Gastroesophageal sphincter (tissue), 4 donors: ENCODE measurements at places on chromosomes 2 and 18.

GRCh38 chr2:68594674-68595492 lies 48.5 kb upstream of the PROKR1 start:
- ATAC-seq = no peak

DNA sequence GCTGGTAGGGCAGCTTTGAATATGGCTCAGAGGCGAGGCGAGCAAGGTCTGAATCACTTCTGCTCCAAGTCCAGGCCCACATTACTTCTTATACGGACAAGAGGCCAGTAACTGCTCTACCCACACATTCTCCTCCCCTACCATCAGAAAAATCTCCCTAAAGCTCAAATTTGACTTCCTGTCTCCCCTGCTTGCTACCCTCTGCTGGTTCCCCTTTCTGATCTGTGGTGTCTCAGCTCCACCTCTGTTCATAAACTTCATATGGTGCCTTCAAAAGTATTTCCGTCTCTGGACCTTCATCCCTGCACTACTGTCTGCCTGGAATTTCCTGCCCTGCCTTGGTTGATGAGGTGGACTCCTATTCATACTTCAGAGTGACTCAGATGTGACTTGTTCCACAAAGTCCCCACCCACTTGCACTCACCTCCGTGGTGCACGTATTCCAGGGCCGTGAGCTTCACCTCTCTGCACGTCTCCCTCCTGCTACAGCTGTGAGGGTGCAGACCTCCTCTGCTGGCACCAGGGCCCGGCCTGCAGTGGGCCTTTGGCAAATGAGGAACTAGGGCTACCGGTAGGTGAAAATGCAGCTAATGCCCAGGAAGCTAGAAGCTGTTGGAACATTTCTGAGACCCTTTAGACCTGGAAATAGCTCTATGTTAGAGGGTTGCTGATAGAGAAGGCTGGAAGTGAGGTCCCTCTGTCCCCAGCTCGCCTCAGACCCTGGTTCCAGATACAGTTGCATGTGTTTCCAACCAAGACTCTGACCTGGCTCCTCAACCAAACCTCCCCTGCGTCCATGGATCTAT lies 24.6 kb upstream of the KCMF1 start:
- ATAC-seq = no peak

- no peak for ATAC-seq
Measured at GRCh38 chr18:55206927-55207326, 247.7 kb upstream of the CCDC68 start.

DNA sequence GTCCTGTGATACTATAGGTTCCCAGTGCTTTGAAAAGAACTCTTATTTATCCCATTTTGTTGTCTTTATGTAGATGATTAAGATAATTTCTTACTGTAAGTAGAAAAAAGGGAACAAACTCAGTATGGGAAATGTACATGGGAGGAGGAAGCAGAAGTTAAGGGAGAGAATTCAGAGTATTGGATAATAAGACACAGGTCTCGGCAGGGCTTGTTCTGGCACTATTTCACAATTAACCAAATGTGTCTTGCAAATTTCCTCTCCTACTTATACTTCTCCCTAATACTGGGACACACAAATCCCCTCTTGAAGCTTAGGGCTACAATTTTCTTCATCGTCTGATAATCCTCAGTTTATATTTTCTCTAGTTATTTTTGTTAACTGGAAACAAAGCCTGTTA lies 744.0 kb downstream of the ADCYAP1 start:
- ATAC-seq = no peak

- peak; percentile 70 for ATAC-seq
Measured at GRCh38 chr2:39492095-39492590, 55.1 kb upstream of the MAP4K3 start.

- no peak for ATAC-seq
Measured at GRCh38 chr2:161650116-161651015, 26.1 kb downstream of the SLC4A10 start.

DNA sequence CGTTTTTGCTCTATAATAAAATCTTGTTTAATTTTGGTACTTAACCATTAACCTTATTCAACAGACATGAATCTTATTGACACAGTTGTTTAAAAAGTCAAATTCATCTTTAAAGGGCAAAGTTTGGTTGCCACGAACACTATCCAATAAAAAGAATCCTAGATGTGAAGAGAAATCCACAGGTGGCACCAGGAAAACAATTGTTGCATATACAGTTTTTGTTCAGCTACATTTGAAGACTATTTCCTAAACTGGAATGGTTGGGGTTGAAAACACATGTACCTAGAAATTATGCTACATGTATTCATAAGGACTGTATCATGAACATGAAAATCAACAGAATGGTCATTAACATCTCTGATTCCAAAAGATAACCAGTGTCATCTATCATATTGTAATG lies 71.1 kb upstream of the GULP1 start:
- ATAC-seq = no peak

DNA sequence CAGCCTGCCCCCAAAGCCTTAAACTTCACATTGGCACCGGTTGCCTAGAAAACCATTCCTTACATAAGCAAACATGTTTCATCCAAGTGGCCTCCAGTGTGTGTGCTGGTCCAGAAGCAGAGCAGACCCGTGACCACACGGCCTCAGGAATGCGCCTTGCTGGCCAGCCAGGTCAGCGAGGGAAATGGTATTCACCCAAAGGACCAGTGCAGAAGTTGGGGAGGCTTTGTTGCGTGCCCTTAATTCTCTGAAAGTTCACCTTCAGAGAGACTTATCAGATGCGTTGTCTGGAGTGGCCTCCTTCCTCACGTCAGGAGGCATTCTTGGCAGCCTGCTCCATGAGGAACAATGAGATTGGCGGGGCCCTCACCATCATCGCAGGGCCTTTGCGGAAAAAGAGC lies 25.9 kb downstream of the NRP2 start:
- peak; percentile 68 for ATAC-seq

DNA sequence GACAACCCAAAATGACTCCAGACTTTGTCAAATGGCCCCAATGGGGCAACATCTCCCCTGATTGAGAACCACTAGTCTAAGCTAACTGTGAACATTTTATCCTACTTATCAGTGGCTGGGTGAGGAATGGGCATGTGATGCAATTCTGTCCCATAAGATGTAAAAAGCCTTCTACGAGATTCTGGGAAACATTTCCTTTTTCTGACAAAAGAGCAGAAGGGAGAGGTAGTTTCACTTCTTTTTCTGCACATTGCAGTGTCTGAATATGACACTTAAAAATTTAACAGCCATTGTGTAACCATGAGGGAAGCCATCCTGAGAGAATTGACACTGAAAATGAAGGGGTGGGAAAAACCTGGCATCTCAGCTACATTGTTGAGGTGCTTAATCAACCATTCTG lies 17.3 kb upstream of the MARCHF4 start:
- ATAC-seq = no peak

DNA sequence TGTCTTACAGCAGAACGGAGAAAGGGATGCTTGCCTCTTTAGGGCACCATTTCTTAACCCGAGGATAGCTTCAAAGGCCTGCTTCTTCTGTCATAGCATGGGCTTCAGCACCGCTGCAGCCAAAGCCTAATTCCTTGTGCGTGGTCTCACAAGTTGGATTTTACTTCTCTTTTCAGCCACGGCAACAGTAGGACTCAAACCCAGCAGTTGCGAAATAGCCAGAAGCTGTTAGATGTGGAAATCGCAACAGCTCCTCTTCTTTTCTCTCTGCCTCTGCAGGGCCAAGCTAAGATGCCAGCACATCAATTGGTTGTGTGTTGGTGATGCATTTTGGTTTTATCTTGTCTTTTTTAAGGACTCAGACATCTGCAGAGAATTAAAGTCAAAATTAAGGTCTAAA lies 3.1 kb downstream of the NRXN1 start:
- no peak for ATAC-seq

DNA sequence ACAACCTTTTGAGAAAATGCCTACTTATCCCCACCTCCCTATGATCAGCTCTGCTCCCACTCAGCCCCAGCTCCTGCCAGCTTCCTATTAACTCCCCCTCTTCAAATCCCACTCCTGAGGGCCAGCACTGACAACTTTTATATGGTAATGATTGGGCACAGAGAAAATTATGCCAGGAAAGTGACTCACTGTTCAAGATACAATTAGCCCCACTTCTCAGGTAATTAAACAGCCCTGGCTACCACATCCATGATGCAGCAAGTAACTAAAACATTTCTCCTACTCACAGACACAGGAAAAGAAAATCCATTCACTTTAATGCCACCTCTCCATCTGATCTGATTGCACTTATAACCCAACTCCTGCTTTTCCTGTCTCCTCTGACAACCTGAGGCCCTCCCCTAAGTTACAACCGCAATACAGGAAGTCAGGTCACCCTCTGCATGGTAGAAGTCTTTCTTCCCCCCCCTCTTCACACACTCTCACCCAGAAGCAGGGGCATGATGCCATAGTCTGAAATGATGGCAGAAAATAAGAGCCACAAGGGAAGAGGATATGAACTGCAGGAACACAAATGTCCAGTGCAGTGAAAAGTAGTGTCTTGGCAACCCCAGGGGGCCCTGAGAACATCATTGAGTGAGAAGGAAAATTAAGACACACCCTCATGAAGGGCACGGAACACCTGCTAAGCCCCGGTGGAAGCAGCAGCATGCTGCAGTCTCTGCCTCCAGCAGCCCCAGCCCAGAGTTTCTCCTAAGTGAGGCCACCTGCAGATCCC lies 54.4 kb downstream of the STK39 start:
- ATAC-seq = no peak

DNA sequence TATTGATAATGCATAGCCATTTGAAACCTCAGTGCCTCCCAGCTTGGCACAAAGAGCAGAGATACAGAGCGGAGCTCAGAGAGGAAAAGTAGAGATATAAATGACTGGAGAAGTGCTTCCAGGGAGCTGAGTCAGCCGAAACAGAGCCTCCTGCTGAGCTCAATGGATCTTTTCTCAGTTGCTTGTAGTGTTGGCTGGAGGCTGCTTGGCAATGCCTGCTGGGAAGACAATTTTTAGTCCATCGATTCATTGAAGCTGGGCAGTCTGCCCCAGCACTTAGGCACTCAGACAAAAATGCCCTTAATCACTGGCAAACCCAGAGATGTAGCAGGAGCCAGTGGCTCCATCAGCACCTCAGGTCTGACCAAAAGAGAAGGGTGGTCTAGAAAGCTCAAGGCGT lies 81.3 kb upstream of the SETBP1 start:
- peak; percentile 55 for ATAC-seq

DNA sequence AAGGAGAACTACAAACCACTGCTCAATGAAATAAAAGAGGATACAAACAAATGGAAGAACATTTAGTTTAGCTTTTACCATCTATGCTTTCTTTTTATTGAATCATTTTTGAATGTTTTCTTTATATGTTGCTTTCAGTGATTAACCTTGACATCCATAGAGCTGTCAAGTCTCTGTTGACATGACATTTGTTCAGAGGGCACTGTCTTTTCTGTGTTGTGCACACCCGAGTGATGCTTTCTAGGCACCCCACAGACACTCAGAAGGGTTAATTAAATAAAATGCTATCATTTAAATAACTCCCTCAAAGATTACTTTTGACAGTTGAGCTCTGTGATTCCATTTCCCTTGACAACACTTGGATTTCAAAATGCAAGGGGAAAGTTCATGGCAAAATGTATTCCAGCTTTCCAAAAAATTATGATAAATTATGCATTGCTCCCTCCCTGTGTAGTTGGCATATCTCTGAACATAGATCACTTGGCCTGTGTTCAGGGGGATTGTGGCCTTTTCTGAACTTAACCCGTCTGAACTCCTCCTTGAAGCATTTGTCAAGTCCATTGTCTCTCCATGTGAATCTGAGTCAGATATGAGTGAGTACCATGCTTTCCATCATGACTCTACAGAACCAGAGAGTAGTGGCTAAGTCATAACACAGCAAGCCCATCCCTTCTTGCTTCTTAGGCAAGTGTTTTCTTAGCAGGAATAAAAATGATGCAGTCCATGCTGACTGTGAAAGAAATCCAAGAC lies 372.6 kb downstream of the RPRM start:
- ATAC-seq = no peak

- ATAC-seq = no peak
Measured at GRCh38 chr18:32355896-32356295, 114.8 kb downstream of the GAREM1 start.

DNA sequence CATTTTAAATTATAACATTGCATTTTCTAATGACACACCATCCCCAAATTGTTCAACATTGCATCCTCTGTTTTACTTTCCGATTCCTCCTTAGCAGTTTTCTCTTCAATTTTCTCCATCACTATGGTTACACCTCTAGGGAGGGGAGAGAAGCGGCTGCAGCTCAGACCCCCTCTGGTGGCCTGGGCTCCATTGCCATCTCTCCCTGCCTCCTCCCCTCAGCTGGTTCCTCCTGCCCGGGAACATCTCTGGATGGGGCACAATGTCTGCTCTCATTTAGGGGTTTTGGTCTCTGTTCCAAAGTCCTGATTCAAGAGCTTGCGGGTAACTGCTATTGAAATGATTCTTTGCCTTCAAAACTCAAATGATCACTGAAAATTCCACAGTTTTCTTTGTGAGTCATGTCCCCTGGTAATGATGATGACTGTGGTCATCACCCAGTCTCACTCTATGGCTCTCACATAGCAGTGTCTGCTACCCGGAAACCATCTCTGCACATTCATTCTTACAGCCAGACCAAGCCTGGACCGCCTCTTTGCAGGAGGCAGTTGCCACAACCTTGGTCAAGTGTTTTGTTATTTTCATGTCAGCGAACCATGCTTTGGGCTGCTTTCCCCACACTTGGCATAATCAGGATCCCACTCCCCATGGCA lies 263.9 kb downstream of the ALPK2 start:
- no peak for ATAC-seq

DNA sequence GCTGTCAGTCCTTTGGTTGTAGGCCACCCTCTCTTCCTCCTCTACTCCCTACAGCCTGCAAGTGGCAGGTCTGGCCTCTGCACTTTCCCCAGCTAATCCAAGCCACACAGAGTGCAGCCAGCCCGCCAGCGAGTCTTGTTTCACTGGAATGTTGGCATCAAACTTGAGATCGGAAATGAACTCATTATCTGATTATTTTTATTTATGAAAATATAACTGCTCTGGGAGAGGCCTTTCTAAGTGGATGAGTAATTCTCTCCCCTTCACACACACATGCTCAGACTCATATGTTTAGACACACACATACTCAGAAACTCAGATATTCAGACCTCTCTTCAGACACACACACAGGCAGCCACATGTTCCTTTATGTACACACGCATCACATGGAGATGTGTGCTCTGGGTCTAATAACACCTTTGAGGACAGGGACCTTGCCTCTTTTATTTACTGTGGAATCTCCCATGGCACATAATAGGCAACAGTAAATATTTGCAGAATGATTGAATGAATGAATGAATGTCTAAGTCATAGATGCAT lies 151.3 kb downstream of the ZFP36L2 start:
- ATAC-seq = peak; percentile 85

GRCh38 chr2:190432567-190433231 lies 24.5 kb downstream of the MFSD6 start:
- ATAC-seq = no peak

GRCh38 chr18:9742524-9743131 lies 34.5 kb downstream of the RAB31 start:
- peak; percentile 61 for ATAC-seq

DNA sequence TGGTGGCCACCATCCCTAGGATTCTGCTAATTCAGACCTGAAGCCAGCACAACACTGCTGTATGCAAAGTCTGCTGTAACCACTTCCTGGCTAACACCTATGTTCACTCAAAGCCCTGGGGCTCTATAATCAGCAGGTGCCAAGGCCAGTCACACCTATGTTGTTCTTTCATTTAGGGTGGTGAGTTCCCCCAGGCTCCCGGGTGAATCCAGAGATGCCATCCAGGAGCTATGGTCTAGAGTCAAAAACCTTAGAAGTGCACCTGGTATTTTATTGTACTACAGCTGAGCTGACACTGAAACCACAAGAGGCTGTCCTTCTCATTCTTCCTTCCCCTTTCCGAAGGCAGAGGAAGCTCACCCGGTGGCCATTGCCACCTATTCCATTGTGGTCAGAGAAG lies 46.2 kb upstream of the CCDC141 start:
- ATAC-seq = no peak
